Stimulated activated CD4-positive, alpha-beta T cell treated with anti-CD3 and anti-CD28 coated beads, Interleukin-4, amount 100 ng/mL, for 4 hours (primary cell): ENCODE measurements at places on chromosomes 4 and X.

- no peak for DNase-seq
These were observed 29.2 kb downstream of the SULT1E1 start for GRCh38 chr4:69830560-69831269.

- no peak for DNase-seq
These were observed 655.1 kb upstream of the ADGRL3 start for GRCh38 chr4:60544981-60545380.

DNA sequence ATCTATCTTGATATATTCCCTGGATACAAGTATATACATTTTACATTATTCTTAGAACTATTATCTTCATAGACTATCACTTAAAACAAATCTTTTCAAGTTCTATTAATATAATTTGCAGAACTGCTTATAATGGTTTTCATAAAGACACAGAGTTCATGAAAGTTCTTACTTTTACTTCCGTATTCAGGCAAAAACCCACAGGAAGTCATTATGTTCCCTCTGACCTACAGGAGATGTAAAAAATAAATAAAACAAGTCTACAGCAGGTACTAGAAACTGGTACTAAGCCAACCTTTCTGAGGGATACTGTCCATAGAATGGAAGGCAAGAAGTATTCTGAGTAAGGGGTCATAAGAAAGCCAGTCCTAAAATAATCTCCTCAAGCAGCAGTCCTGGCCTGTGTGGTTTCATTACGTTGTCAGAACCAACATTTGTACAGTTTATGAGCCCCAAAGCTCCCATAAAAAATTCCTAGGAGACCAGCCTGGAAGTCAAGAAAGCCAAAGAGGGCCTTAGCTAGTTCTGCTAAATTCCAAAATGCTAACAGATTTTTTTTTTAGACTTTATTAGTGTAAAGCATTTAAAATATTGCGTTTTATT, 68.6 kb downstream of the CAMK2D start:
- DNase-seq, result no peak

DNA sequence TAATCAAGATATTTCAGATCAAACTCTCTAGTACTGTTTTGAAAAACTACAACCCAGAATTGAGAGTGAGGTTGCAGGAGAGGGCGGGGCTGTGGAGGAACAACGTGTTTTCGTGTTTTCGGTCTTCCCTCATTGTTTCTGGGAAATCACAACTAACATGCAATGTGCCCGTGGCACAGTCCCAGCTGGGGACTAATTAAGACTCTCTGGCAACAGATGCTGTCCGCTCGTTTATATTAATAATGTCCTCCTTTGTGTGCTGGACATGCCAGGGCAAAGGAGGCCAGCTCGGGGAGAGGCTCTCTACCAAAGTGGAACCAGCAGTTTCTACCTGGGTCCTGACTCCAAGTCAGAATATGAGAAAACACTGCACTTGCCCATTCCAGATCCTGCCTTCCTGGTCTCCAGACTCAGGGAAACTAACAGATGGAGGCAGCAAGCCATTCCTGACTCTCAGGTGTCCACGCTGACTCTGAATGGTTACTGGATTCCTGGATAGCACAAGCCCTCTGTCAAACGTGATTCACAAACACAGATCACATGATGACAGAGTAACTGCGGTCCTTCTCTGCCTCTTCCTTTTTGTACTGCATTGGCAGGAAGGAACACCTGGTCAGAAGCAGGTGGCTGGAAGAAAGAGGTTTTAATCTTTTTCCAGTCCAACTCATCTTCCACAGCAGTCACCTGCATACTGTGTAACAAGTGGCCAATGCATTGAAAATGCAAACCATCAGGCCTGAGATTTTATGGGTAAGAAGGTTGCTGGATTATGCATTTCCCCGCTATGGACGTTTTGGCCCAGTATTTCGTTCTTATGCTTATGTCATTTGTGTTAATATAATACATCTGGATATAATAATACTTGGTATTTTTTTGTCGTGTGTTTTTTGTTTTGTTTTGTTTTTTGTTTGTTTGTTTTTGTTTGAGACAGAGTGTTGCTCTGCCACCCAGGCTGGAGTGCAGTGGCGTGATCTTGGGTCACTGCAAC, 65.0 kb downstream of the COQ2 start:
- peak; percentile 59 for DNase-seq

DNA sequence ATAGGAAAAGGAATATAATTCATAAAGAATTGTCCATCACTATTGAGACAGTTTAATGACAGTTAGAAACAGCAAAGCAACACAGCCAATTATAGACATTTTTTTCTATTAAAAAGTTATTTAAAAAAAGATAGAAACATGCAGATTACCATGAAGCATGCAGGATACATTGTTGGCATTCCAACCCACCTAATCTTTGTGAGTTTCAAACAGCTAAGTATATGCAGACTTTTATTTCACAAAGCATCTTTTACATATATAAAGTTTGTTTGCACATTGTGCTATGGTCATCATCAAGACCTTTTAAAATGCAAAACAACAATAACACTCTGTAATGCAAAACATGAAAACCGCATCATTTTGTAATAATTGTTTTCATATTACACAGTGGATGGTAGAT, 125.9 kb upstream of the ETNPPL start:
- DNase-seq, result no peak

GRCh38 chrX:1673337-1673736, 58.5 kb downstream of the ASMT start:
- DNase-seq, result no peak
